ENCODE measurements at places on chromosomes 11 and 22.
A peak's percentile ranks its signal among the peaks of the same experiment; 100 is the strongest.

DNA sequence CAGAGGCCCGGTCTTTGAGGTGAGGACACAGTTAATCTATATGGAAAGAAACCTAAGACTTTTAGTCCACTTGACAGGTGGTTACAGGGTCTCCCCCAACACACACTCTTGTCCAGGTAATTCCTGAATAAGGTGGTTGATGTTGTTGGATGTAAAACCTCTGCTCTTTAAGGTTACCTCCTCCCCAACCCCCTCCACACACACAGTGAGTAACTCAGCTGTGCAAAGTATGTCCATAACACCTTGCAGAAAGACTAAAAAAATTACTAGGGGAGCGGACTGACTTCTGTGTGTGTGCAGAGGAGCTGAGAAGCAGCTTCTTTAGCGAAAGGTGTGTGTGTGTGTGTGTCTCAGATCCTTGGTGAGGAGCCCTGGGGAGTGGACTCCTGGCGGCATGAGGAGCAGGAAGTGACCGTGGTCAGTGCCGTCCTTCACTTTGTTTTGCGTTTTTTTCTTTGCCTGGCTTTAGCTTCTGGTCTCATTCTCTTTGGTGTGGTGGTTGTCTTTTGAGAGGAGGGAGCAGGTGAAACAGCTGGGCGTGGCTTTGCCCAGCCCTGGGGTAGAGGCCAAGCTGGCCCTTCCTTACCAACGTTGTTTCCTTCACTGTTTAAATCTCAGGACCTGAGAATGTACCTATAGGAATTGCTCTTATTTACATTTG is 1.7 kb downstream of the ZBED4 start:
- DNase-seq = no peak

- DNase-seq = peak; percentile 71
Observed at GRCh38 chr11:11422411-11423128, 69.5 kb upstream of the CSNK2A3 start.

- DNase-seq = no peak
Observed at GRCh38 chr11:27285761-27286160, 77.3 kb downstream of the CCDC34 start.

DNA sequence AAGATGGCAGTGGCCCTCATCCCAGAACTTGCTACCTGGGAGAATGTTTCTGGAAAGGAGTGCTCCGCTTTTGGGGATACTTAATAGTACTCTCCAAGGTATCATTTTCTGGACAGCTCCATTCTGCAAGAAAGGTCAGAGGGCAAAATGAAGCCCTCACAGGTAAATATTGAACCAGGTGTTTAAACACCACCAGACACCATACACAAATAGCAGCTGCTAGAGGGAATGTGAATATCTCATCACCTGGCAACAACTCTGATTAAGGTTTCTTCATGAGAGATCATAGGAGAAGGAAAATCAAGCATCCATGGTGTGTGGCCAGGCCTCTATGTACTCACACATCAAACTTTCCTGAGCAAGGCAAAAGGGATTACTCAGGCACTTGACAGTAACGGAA is 226.1 kb upstream of the FAT3 start:
- DNase-seq = peak; percentile 83

GRCh38 chr11:114216796-114217180 is 79.4 kb upstream of the NNMT start:
- DNase-seq = no peak

- DNase-seq = no peak
Observed at GRCh38 chr11:74320538-74320937, 9.1 kb upstream of the P4HA3 start.

DNA sequence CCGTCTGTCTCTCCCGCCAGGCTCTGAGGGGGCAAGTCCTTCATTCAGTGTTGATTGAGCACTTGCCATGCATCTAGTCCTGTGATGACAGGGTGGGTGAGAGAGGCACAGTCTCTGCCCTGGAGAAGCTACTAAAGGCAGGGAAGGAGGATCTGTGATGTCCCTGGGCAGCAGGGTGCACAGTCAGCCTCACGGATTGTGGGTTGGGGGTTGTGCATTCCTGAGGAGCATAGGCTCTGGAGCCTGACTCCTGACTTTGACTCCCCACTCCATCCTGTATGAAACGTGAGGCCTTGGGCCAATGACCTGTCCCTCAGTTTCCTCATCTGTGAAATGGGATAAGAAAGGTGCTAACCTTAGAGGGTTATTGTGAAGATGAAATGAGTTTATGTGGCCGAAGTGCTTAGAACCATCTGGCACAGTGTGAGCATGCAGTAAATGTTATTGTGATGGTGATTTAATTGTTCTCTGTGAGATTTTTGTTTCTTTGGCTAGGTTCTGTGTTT is 4.7 kb downstream of the SLC22A8 start:
- DNase-seq = no peak
